ENCODE measurements at places on chromosomes 13 and 19. TPM values are rescaled to one million over a fixed set of nuclear protein-coding genes. Genes with fewer than 3 reads are reported as not detected.

GRCh38 chr19:4052114-4052992 lies 14.3 kb downstream of the ZBTB7A start:
- peak; percentile 95 for DNase-seq

DNA sequence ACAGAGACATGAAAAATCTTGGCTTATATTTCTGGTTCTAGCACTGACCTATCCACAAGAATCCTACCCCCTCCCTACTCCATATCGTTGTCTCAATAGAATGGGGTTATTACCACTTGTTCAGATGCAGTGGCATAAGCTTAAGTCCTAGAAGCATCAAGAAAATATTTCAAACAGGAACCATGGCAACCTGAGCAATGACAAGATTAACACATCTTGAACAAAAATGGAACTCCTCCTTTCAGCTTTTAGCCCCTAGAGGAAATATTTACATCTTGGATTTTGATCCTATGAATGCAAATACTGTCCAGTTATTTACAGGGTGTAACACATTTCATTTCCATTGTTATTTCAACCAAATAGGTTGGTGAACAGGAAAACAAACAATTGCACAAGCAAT lies 46.1 kb upstream of the TSC22D1 start:
- DNase-seq = no peak

GRCh38 chr19:46713781-46714443 lies 3.0 kb downstream of the PRKD2 start:
- DNase-seq = peak; percentile 90

DNA sequence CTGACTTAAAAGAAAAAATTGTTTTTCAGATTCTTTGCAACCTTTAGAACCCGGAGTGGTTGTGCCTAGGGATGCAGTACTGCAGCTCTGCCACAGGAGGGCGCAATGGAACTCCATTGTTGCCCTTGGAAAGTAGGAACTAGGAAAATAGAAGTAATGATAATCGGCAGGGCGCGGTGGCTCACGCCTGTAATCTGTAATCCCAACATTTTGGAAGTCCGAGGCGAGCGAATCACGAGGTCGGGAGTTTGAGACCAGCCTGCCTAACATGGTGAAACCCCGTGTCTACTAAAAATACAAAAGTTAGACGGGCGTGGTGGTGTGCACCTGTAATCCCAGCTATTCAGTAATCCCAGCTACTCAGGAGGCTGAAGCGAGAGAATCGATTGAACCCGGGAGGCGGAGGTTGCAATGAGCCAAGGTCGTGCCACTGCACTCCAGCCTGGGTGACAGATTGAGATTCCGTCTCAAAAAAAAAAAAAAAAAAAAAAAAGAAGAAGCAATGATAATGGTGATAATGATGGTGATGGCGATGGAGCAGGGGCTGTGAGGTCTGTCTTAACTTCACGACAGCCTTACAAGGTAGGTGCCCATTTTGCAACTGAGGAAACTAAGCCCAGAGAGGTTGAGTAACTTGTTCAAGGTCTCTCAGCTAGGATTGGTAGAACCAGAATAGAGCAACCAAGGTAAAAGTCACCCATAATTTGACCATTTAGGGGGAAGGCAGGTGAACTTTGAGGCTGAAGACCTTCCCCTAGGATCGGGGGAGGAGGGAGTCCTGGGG lies 5.5 kb upstream of the ADAMTS10 start:
- peak; percentile 68 for DNase-seq

- DNase-seq = no peak
Observed at GRCh38 chr13:35164324-35164932, 222.4 kb downstream of the NBEA start.

DNA sequence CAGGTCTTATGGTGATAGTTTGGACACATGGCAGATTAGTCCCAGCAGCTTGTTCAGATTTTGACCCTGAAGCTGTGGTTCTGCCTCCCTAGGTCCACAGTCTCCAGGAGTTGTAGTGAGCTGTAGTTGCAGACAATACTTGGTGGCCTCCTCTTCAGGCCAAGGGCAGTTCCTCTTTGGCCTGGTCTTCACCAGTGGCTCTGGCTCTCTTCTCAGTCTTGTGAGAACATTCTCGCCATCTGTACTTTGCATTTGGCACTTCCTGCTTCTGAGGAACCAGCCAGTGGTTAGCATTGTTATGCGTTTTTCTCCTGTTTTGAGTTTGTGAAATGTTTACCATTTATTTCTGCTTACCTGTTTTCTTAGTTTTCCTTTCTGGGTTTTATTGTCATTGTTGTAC lies 40.7 kb downstream of the PCCA start:
- DNase-seq = no peak

GRCh38 chr13:80273718-80274117 lies 67.2 kb downstream of the SPRY2 start:
- DNase-seq = no peak

- no peak for DNase-seq
Observed at GRCh38 chr13:40452741-40453334, 213.6 kb downstream of the FOXO1 start.

GRCh38 chr19:39307046-39307821 lies 11.0 kb downstream of the IFNL1 start:
- no peak for DNase-seq

DNA sequence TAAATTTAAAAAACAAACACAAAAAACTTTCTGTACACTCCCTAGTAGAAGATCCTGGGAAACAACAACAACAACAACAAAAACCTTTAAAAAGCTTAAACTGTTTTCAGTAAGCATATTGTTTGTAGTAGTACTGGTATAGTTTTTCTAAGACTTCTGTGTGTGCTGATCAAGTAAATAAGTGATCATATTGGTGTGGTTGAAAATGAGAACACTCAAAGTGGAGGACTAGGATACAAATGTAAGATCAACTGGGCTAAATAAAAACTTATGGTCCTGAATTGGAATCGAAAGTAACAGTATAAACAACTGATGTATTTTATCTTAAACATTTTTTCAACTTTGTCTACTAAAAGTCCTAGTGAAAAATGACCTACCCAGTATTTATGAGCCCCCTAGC lies 135.5 kb downstream of the FOXO1 start:
- DNase-seq = no peak

- no peak for DNase-seq
Observed at GRCh38 chr19:19145281-19145680, 7.0 kb upstream of the TMEM161A start.

DNA sequence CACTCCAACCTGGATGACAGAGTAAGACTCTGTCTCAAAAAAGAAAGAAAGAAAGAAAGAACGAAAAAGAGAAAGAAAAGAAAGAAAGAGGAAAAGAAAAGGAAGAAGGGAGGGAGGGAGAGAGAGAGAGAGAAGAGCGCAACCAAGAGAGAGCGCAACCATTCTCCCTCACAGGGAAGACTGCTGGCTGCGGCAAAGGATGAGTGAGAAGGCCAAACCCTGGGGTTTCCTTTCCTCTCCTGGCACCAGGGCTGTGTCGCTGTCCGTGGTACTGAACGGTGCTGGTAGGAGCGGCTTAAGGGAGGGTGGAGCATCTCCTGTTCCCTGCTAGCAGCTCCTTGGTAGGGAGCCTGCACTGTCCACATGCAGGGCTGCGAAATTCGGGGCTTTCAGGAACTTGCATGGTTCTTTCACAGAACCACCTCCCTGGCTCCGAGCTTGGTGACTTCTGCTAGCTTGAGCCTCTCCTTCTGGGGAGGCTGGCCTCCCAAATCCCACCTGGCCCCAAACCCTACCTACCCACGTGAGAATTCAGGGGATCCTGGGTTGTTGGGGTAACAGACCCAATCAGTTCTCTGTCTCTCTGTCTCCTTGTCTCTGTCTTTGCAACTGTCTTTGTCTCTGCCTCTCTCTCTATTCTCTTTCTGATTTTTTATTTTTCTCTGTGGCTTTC lies 51.1 kb upstream of the ZNRF4 start:
- peak; percentile 62 for DNase-seq

DNA sequence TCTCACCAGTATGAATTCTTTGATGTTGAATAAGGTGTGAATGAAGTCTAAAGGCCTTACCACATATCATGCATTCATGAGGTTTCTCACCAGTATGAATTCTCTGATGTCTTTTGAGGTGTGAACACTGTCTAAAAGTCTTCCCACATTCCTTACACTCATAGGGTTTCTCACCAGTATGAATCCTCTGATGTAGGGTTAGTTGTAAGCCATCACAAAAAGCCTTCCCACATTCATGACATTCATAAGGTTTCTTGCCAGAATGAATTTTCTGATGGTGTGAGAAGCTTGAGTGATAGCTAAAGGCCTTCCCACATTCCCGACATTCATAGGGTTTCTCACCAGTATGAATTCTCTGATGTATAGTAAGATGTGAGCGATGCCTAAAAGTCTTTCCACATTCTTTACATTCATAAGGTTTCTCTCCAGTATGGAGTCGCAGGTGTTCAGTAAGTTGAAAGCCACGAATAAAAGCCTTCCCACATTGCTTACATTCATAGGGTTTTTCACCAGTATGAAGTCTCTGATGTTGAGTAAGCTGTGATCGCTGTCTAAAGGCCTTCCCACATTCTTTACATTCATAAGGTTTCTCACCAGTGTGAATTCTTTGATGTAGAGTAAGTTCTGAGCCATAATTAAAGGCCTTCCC lies 27.7 kb downstream of the ZNF461 start:
- DNase-seq = no peak

The ERICH4 gene
- not detected for total RNA-seq

The LHB gene
- not detected for total RNA-seq

The RNF113B gene
- not detected for total RNA-seq

The CFAP97D2 gene
- total RNA-seq = not detected

The NANOS2 gene
- not detected for total RNA-seq

The ELAVL1 gene
- total RNA-seq = 28.6 TPM
